ENCODE measurements at places on chromosomes 6 and 20. TPM values are rescaled to one million over a fixed set of nuclear protein-coding genes. Genes with fewer than 3 reads are reported as not detected.
A peak's percentile ranks its signal among the peaks of the same experiment; 100 is the strongest.

Gene PRL
- not detected for total RNA-seq

DNA sequence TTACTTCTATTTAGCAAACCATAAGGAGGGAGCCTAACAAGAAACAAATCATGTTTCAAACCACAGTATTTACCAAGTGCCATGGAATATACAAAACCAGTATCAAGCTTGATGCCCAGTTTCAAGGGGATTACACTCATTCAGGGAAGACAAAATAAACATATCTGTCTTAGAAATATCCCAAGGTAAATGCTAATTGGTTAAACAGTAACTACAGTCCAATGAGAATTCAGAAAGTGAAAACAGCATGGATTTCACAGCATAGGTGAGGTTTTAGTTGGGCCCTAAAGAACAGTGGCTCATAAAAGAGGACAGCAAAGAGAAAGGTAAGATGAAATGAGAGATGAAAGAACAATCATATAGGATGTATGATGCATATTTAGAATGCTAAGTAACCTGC, 110.3 kb downstream of the CHD6 start:
- DNase-seq: no peak

- no peak for DNase-seq
Measured at GRCh38 chr20:3447321-3447720, 23.5 kb upstream of the ATRN start.

- DNase-seq: peak; percentile 48
Measured at GRCh38 chr20:33993576-33994221, at the start of gene RALY. Gene RALY, plus strand, starts transcription at chr20:33993911. Its CDS starts 78,164 bp downstream, at chr20:34072075.

Gene DYNLT2
- 1.0 TPM for total RNA-seq

GRCh38 chr6:155483858-155484257, 28.2 kb upstream of the NOX3 start:
- peak; percentile 77 for DNase-seq
